ENCODE measurements at places on chromosomes 7 and 10. TPM values are rescaled to one million over a fixed set of nuclear protein-coding genes. Genes with fewer than 3 reads are reported as not detected.
A peak's percentile ranks its signal among the peaks of the same experiment; 100 is the strongest.

DNA sequence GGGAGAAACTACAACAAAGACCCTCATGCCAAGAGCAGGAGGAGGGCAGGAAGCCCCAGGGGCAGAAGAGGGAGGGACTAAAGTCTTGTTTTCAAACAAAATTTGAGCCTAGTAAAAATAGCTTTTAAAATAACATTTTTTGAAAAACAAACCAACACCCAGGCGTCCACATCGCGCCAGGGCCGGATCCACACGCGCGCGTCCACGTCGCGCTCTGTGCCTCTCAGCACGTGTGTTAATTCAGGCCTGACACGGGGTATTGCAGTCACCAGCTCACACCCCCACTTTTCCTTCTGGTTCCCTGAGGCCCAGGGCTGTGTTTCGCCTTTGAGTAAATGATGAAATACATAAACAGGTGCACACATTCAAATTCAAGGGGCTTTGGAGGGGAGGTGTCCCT is 196.2 kb downstream of the TCERG1L start:
- no peak overlapping the region for H3K27ac ChIP-seq
- no peaks in the 10 kb centered on the region for H3K4me1 ChIP-seq
- H3K36me3 ChIP-seq, result no peaks in the 10 kb centered on the region

GRCh38 chr10:35417795-35418194 is 81.5 kb downstream of the CCNY start:
- H3K27me3 ChIP-seq, result no peaks in the 10 kb centered on the region
- no peak overlapping the region for H3K27ac ChIP-seq
- H3K36me3 ChIP-seq, result no peaks in the 10 kb centered on the region
- no peak overlapping the region for H3K4me3 ChIP-seq

DNA sequence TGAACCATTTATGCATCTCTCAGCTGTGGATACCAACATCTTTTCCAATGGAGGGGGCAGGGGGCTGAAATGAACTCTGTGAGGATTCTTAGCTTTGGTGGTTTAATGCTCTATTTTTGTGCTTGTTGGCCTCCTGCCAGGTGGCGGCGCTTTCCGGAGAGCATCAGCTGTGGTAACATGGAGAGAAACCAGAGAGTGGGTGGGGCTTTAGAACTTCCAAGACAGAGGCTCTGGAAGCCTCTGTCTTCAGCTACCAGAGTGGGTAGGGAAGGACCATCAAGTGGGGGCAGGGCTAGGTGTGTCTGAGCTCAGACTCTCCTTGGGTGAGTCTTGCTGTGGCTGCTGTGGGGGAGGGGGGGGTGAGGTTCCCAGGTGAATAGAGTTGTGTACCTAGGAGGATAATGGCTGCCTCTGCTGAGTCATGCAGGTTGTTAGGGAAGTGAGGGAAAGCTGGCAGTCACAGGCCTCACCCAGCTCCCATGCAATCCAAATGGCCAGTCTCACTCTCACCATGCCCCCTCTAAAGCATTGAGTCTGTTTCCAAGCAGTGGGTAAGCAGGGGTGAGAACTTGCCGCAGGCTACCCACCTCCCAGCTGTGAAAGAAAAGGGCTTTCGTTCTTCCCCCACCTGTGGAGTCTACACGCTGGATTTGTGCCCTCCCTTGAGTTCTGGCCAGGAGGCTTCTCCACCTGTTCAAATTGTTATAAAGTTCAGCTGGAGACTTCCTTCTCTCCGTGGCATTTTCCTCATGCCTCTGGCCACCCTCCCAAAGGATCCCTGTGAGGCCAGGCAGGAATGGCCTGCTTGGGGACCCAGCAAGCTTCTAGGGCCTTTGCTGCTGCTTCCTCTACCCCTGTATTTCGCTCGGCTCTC is 527.0 kb downstream of the NEBL start:
- DNase-seq, result no peak
- no peak overlapping the region for H3K27ac ChIP-seq
- H3K36me3 ChIP-seq, result no peaks in the 10 kb centered on the region
- no peak overlapping the region for H3K4me3 ChIP-seq
- H3K27me3 ChIP-seq, result no peaks in the 10 kb centered on the region
- no peaks in the 10 kb centered on the region for H3K4me1 ChIP-seq

GRCh38 chr10:117053482-117053881 is 48.5 kb upstream of the SHTN1 start:
- H3K27me3 ChIP-seq, result peaks cover 4% of the 10 kb centered on the region
- no peak for DNase-seq
- H3K4me1 ChIP-seq, result no peaks in the 10 kb centered on the region
- no peak overlapping the region for H3K27ac ChIP-seq
- H3K36me3 ChIP-seq, result no peaks in the 10 kb centered on the region
- no peak overlapping the region for H3K4me3 ChIP-seq

GRCh38 chr10:89241486-89242344 is 9.9 kb downstream of the LIPA start:
- peaks cover 9% of the 10 kb centered on the region for H3K4me1 ChIP-seq
- no peak overlapping the region for H3K4me3 ChIP-seq
- no peaks in the 10 kb centered on the region for H3K36me3 ChIP-seq
- no peak for DNase-seq
- H3K27me3 ChIP-seq, result no peaks in the 10 kb centered on the region

DNA sequence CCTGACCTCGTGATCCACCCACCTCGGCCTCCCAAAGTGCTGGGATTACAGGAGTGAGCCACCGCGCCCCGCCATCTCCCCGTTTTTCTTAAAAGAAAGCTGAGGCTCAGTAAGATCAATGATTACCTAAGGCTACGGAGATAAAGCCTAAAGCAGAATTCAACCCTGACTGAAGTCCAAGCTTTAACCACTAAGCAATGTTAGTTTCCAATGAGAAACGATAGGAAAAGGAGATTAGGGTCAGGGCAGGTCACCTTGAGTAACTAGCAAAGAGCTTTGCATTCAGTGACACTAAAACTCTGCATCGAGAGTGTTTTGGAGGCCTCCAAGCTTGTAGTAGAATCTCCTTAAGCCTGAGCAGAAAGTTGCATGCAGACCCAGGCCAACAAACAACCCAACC is 17.6 kb upstream of the PRXL2A start:
- H3K27me3 ChIP-seq, result no peaks in the 10 kb centered on the region
- H3K4me1 ChIP-seq, result peaks cover 8% of the 10 kb centered on the region
- H3K27ac ChIP-seq, result no peak overlapping the region
- no peak overlapping the region for H3K4me3 ChIP-seq
- no peaks in the 10 kb centered on the region for H3K36me3 ChIP-seq

DNA sequence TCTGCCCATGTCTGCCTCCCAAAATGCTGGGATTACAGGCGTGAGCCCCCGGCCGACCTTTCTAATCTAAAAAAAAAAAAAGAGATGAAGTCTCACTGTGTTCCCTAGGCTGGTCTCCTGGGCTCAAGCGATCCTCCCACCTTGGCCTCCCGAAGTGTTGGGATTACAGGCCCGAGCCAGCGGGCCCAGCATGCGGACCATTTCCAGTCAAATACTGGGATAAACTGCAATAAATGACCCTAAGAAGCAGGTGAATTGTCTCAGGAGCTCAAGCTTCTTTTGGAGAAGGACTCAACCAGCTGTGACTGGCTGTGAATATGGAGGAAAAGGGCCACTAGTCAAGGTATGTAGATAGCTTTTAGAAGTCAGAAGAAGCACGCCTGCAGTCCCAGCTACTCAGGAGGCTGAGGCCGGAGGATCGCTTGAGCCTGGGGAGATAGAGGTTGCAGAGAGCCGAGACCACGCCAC is 550 bp upstream of the CREM start:
- no peak overlapping the region for H3K4me3 ChIP-seq
- peaks cover 6% of the 10 kb centered on the region for H3K4me1 ChIP-seq
- H3K27ac ChIP-seq, result peak overlapping the region; percentile 100
- H3K27me3 ChIP-seq, result no peaks in the 10 kb centered on the region

GRCh38 chr10:70399177-70399576 is 4.8 kb upstream of the EIF4EBP2 start:
- no peak for DNase-seq
- no peak overlapping the region for H3K27ac ChIP-seq
- peaks cover 12% of the 10 kb centered on the region for H3K4me1 ChIP-seq
- H3K4me3 ChIP-seq, result no peak overlapping the region
- H3K36me3 ChIP-seq, result no peaks in the 10 kb centered on the region

DNA sequence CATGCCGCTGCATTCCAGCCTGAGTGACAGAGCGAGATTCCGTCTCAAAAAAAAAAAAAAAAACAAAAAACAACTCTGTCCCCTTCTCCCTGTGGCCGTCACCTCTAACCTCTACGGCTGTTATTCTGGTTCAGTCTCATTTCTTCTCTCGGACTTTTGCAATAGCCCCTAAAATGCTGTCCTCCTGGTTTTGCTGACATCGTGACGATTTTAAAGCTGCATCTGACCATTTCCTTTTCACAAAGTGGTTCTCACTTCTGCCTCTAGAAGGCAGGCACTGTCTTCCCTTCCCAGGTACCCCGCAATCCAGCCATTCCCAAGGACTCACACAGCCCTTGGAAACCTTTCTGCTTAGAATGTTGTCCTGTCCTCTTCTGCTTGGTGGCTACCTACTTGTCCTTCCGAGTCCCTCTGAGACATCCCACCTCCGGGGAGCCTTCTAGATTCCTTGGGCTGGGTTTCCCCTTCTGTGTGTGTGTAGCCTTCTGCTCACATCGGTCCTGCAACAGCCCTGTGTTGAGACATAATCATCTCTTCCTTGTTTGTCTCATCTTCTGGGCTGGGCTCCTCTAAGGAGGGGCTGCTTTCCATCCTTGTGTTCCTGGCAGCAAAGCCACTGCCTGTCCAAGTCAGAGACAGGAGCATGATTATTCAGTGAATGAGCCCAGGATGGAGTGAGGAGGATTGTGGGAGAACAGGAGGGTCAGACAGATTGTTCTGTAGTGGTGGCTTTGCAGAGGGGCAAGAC is 83.1 kb downstream of the GRK5 start:
- H3K4me3 ChIP-seq, result no peak overlapping the region
- H3K27ac ChIP-seq, result no peak overlapping the region

DNA sequence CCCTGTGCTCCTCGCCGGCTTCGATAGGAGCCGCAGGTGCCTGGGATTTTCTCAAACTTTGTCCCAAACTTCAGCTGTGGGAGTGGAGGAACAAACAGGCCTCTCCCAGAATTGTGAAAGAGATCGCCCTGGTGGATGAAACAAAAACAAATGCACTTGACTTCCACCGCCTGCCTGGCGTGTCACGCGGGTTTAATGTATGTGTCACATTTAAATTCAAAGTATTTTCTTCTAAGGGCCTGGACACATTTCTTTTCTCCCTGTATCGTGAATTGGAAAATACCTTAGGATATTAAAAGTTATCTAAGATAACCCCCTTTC is 694 bp upstream of the WASL start:
- H3K4me1 ChIP-seq, result peaks cover 59% of the 10 kb centered on the region
- H3K36me3 ChIP-seq, result no peaks in the 10 kb centered on the region
- H3K27ac ChIP-seq, result peak overlapping the region; percentile 88
- no peak overlapping the region for H3K4me3 ChIP-seq

- no peaks in the 10 kb centered on the region for H3K36me3 ChIP-seq
- H3K27me3 ChIP-seq, result no peaks in the 10 kb centered on the region
- no peak for DNase-seq
- H3K4me1 ChIP-seq, result peaks cover 4% of the 10 kb centered on the region
- H3K27ac ChIP-seq, result no peak overlapping the region
Observed at GRCh38 chr7:139799586-139799985, 21.8 kb upstream of the HIPK2 start.

DNA sequence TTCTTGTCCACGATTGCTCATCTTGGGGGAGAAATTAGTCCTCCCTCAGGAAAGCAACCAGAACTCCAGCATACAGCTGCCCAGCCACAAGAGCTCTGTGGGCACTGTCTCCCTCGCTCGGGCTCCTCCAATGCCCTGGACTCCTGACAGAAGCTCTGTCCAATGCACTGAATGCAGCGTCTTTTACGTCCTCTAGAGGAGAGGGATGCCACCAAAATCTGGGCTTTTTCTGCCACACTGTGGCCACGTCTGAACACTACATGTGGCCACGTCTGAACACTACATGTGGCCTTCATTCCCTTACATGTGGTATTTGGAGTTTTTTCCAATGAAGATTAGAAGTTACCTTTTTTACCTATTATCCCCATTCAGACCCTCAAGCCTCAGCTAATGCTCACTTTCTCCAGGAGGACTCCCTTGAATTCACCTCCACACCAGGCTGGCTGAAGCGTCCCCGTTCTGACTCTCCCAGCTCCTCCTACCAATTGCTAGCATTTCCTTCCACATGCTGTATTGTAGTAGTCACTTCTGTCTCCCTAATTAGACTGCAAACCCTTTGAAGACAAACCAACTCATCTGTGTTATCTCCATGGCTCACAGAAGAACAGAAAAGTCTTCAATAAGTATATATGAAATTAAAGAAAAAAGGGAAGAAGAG is 134.3 kb upstream of the PDE1C start:
- no peaks in the 10 kb centered on the region for H3K36me3 ChIP-seq
- peak; percentile 75 for DNase-seq
- no peaks in the 10 kb centered on the region for H3K4me1 ChIP-seq
- no peaks in the 10 kb centered on the region for H3K27me3 ChIP-seq

DNA sequence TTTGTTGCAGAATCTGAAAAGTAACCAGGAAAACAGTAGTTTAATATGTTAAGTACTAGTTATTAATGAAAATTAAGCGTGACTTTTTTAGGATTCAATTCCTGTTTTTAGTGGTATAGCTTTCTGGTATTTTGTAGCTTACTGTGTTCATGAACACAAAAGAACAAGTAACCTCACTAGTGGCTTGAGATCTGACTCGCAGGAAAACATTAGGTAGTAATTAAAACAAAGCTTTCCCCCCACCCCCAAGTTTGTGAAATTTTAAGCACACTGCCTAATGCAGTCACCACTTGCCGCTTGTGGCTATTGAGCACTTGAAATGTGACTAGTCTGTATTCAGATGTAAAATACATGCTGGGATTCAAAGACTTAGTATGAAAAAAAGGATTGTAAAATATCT is 102.5 kb upstream of the RPA3 start:
- no peaks in the 10 kb centered on the region for H3K4me1 ChIP-seq
- H3K4me3 ChIP-seq, result no peak overlapping the region
- no peaks in the 10 kb centered on the region for H3K27me3 ChIP-seq
- no peaks in the 10 kb centered on the region for H3K36me3 ChIP-seq
- DNase-seq, result no peak

The IFIT1B gene
- not detected for total RNA-seq

The PPP1R17 gene
- total RNA-seq, result 2.7 TPM

Data from adrenal gland (tissue), 19 donors.